ENCODE measurements at places on chromosomes 16 and 17. TPM values are rescaled to one million over a fixed set of nuclear protein-coding genes. Genes with fewer than 3 reads are reported as not detected.

Gene RAPGEFL1
- total RNA-seq = 4.3 TPM

Gene KRTAP4-9
- total RNA-seq = not detected

Gene CDYL2
- 27.3 TPM for total RNA-seq

Gene KRTAP1-1
- total RNA-seq = not detected

Gene GRIN2C
- total RNA-seq = 0.31 TPM

Gene GUCY2D
- 0.19 TPM for total RNA-seq

Gene ATP2A1
- total RNA-seq = 0.25 TPM

Gene ERN2
- not detected for total RNA-seq

Gene TRIM37
- 19.1 TPM for total RNA-seq

Gene HOXB3
- total RNA-seq = 99.0 TPM

Data from kidney (tissue), 22 donors.